Activated effector memory CD4-positive, alpha-beta T cell treated with Interleukin-2 at 50 U/mL for 16 hours (primary cell): ENCODE measurements at places on chromosomes 6 and 20.

- no peak for DNase-seq
Observed at GRCh38 chr6:29709188-29709587, 14.0 kb upstream of the HLA-F start.

GRCh38 chr6:3210024-3210610, 17.3 kb downstream of the TUBB2B start:
- DNase-seq = no peak

GRCh38 chr6:25280344-25281074, 1.3 kb downstream of the CARMIL1 start:
- no peak for DNase-seq

DNA sequence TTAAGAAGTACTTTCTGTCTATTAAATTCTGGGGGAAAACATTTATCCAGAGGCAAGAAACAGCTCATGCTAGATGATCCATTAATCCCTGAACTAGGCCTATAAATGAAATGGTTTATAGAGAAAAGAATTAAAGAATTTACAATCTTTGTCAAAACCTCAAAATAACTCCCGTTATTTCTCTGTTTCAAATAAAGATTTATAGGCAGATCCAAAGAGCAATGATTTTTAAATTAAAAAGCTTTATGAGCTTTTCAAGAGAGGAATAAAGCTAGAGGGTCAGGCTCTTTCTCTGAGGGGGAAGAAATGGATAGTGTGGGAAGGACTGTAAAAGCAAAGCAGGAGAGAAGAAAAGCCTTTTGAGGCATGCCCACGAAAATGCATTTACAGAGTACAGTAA, 82.5 kb upstream of the OGFRL1 start:
- no peak for DNase-seq

DNA sequence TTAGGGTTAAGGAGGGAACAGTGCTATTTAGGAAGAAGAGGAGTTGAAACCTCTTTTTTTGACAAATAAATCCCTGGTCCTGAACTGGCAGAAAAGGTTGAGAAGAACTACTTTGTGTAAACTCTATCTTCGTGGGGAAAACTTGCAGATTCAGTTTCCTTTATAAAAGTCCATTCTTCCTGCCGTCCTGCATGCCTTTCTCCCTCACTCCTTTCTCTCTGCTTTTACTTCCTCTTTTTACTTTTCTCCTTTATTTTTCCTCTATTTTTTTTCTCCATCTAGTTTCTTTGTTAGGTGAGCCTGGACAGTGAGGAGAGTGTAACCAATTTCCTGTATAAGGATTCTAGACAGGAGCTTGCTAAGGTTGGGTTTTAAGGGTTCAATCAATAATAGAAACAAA, 52.7 kb downstream of the TPBG start:
- no peak for DNase-seq

DNA sequence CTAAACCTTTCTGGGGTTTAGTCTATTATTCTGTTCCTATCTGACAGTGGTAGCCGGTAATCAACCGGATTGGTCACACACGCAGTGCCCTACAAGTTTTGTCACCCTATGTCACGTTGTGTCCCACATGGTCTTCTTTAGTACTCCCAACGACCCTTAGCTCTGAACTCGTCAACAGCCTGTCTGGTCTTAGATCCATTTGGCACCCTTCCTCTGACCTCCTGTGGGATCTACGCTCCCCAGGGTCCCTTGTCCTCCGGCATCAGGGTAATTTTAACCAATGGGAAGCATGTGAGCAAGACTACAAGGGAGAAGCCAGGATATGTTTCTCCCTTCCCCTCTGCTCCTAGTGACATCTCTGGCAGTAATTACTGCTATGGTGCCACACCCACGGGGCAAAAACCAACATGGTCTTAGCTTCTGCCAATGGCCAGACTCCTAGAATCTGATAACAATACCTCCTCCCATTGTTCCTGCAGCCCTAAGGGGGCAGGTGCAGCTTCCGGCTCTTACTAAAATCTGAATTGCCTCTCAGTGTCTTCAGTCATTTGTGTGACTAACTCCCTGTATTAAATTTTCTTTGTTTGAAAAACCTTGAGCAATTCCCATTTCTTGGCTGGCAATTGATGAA, 56.6 kb downstream of the MAFB start:
- DNase-seq = no peak

DNA sequence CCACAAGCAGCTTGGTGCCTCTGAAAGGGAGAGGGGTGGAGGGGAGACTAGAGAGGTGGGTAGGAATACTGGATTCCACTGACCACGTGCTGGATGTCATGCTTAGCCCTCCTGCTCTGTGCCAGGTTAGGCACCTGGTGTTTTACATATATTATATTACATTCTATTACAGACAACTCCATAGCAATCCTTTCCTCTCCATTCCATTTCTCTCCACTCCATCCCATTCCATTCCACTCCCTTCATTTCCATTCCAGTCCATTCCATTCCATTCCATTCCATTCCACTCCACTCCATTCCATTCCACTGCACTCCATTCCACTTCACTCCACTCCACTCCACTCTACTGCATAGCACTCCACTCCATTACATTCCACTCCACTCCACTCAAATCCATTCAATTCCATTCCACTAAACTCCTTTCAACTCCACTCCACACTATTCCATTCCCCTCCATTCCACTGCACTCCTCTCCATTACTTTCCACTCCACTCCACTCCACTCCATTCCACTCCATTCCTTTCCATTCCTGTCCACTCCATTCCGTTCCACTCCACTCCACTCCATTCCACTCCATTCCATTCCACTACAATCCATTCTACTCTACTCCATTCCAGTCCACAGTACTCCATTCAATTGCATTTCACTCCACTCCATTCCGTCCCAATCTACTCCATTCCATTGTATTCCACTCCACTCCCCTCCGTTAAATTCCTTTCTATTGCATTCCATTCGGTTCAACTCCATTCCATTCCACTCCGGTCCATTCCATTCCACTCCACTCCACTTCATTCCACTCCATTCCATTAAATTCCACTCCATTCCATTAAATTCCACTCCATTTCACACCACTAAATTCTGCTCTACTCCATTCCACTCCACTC, 27.2 kb upstream of the DEFB125 start:
- DNase-seq = no peak

DNA sequence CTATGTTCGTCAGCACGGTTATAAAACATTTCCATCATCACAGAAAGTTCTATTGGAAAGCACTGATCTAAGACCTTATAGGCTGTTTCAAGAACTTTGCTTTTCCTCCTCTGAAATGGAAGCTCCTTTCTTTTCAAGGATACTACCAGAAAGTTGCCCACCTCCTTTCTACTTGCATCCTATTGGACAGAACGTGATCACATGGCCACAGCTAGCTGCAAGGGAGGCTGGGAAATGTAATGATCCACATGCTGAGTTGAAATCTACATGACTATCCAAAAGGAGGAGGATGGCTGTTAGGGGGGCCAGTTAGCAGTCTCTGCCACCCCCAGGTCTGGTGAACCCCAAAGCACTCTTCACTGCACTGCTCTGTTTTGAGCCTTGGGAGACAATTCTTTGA, 3.3 kb downstream of the SFTA2 start:
- no peak for DNase-seq

DNA sequence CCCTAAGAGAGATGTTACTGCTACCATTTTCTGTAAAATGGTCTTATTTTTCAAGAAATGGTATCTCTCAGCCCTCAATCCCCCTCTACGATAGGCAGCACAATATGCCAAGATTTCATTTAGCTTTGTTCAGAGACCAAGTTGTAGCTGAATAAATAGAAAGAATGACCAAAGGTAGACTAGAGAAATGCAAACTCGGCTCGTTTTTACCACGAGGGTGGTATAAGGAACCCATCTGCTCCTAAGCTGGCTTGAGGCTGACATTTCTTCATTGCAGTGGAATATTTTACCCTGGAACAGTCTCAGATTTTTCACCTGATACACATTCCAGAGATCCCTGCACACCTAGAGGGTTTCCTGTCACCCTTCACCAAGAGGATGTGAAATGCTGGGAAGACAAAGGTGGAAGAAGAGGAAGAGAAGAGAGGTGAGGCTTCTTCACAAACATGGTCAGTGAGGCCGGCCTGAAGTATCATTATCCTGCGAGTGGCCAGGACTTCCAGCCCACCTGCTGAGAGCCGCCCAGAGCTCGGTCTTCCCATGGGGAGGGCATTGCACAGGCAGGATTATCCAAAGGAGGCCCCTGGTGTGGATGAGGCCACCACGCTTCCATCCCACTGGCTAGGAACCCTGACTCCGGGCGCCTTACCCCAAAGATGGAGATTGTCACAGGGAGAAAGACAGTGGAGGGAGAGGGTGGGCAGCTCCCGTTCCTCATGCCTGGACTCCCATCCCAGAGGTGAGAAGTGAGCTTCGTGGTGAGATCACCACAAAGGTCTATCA, 57.1 kb upstream of the AFDN start:
- no peak for DNase-seq

DNA sequence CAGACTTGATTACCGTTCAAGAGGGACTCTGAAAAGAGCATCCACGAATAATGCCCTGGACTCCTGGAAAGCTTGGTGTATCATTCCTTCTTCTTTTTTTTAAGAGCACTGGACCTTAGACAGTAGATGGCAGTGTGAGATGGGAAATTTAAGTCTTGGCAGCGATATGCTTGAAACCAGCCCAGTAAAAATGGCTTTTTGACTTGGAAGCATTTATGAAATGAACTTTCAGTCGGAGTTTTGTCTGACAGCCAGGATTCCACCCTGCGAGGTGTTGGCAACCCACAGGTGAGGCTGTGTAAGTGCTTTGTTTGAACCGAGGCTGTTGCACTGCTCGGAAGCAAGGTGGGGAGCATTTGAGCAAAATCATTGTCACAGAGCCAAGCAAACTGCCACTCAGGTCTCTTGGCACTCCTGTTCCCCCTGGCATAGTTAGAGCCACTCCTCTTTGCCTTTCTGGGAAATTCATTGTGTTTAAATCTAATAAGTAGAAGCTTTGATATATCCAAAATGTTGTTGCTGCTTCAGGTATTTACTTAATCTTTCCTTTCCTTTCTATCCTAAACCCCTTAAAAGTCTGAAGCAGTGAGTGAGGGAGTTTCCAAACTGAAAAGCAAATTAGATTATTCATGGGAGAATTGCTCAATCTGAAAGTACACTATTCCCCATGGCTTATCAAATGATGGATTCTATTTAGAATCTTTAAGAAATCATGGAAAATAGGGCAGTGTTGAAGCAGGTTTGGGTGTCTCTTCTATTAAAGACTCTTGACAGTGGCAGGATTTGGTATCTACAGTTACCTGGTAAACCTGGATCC, 272.8 kb upstream of the SLC35B3 start:
- DNase-seq = no peak

GRCh38 chr6:151390851-151391470, 398 bp downstream of the ZBTB2 start:
- peak; percentile 78 for DNase-seq

GRCh38 chr6:103215847-103216246, 1643.9 kb downstream of the HACE1 start:
- DNase-seq = no peak

GRCh38 chr6:145003145-145003544, 718.0 kb downstream of the UTRN start:
- no peak for DNase-seq

DNA sequence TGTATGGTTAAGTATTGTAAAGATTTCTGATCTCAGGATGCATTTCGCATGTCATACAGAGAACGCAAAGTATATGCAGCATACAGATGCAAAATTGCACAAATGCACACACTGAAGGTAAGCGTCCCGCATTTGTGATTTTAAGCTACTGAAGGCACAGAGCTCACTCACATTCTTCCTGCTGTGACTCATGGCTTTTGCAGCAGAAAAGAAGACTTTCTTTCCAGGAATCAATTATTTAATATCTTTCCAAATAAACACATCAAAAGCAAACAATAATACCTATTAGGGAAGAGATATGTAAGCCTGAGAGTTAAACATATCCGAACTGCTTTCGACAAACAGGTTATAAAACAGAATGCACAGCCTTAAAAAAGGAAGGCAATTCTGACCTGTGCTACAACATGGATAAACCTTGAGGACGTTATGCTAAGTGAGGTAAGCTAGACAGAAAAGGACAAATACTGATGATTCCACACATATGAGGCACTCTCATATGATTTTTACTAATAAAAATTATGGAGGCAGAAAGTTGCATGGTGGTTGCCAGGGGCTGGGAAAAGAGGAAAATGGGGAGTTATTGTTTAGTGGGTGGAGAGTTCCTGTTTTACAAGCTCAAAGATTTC, 109.0 kb downstream of the TFAP2A start:
- DNase-seq = no peak

GRCh38 chr6:84017709-84018452, 15.7 kb upstream of the MRAP2 start:
- no peak for DNase-seq

DNA sequence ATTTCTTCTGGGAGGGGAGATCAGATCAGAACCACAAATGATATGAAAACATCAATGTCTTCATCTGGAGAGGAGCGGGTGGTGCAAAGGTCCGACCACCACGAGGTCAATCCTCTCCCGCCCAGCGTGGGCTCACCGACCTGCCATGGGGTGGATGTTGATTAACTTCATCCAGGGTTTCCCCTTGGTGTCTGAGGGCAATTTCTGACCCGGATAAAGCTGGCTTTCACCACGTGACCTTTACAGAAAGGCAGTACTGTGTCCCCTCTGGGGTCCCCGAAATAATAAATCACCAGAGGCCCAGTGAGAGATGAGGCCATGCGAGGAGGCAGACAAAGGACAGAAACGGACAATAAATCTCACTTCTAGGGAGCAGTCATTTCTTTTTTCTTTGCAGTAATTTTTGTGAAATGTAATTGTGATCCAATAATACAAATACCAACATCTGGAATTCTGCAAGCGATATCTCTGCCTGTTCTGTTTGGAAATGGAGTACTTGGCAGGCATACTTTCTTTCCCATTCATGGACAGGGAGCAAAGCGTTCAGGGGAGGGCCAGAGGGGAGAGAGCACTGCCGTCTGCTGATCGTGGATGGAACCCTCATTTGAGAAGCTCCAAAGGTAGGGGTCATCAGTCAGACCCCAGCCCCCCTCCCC, 55.1 kb upstream of the APCDD1L start:
- no peak for DNase-seq

DNA sequence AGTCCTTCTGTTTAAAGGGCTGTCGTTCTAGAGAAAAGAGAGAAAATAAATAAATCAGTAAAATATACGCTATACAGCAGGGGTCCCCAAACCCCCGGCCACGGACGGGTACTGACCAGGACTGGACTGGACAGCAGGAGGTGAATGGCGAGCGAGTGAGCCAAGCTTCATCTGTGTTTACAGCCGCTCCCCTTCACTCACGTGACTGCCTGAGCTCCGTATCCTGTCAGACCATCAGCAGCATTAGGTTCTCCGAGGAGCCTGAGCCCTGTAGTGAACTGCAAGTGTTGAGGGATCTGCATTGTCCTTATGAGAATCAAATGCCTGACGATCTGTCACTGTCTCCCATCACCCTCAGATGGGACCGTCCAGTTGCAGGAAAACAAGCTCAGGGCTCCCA, 76.5 kb downstream of the ZNF217 start:
- DNase-seq = no peak

GRCh38 chr20:36544134-36545018, 3.1 kb downstream of the MYL9 start:
- no peak for DNase-seq

DNA sequence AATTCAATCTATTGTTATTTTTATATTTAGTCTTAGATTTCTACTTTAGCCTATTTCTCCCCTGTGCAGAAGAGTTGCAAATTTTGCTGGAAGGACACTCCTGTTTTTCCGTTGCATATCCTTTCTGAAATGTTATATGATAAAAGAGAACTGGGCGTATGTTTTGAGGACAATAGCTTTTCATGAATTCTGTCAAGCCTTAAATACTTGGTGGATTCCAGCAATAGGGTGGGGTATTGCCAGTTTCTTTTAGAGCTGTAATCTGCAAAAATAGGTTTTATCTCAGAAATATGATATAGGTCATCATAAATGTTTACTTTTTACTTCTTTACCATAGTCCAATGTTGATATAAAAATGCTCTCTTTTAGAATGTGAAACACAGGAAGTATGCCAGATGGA, 42.0 kb downstream of the VTA1 start:
- DNase-seq = no peak
